ENCODE measurements at places on chromosomes 3 and 15.

DNA sequence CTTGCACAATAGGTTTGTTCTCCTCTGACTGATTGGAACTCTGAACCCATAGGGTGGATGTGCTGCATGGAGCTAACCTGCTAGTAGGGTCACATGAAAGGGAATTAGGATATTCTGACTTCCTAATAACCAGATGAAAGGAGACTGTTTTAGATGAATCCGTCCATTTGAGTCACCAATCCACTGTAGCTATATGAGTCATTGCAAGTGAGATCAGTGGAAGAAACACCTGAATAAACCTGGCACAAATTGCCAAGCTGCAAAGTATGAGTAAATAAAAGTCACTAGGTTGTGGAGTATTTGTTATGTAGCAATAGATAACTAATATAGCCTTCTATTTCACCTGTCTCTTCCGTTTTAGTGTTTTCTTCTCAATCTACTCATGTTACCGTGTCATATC is 584.4 kb downstream of the PDCD6IP start:
- DNase-seq = no peak

DNA sequence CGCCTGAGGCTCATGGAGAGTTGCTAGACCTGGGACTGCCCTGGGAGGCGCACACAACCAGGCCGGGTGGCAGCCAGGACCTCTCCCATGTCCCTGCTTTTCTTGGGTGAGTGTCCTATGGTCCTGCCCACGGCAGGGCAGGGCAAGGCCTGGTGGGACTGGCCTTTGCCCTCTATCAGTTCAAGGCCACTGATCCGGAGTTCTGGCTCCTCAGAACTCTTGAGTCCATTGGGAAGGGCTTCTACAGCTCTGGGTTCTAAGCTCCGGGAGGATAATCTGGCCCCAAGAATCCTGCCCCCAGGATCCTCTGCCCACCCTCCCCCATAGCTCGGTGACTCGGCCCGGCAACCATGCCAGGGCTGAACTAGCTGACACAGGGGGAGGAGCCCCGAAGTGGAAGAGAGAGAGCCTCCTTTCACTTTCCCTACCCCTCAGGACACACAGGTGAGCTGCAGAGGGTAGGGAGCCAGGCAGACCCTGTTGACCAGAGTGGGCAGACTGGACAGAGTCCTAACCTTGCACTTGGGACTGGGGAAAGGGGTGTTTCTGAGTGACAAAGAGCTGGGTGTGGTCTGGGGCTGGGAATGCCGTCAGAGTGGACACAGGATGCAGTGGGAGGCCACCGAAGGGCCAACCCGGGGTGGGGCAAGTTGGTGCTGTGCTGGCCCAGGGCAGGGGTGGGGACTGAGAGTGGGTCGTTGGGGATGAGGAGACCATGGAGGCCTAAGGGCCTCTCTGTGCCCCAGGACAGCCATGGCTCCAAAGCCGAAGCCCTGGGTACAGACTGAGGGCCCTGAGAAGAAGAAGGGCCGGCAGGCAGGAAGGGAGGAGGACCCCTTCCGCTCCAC is 664 bp downstream of the PARP3 start:
- DNase-seq = peak; percentile 24

GRCh38 chr15:64915518-64916227 is 4.0 kb downstream of the ANKDD1A start:
- DNase-seq = no peak

DNA sequence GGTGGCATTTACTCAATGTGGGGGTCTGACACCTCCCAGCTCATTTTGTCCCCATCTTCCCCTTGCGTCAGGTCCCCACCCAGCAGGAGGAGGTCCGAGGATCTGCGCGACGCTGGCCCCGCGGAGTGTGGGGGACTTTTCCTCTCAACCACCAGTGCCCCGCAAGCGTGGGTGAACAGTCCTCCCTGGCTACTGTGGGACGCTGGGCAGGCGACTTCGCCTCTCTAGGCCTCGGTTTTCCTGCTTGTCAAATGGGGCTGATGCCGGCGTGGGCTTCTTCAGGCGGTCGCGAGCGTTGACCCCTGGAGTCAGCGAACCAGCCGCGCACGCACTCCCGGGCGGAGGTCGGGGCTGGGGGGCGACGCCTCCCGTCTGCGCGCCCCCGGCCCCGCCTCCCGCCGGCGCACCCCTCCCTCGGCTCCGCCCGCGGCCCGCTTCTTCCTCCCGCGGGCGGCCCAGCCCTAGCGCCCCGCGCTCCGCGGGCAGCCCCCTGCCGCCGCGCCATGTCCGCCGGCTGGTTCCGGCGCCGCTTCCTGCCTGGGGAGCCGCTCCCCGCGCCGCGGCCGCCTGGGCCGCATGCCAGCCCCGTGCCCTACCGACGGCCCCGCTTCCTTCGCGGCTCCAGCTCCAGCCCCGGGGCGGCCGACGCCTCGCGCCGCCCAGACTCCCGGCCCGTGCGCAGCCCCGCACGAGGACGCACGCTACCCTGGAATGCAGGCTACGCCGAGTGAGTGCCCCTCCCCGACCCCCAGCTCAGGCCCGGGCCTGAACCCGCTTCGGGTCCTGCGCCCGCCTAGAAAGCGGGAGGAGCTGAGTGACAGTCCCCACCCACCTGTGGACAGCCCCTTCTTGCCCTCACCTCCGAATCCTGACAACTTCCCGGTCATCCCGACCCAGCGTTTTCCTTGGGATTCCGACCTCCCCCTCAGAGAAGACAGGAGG is at the start of gene PPM1M:
PPM1M (plus strand) TSS at position 438 of the 942 bp plus-strand sequence; CDS start at position 504, 66 bp downstream.
- DNase-seq = no peak

DNA sequence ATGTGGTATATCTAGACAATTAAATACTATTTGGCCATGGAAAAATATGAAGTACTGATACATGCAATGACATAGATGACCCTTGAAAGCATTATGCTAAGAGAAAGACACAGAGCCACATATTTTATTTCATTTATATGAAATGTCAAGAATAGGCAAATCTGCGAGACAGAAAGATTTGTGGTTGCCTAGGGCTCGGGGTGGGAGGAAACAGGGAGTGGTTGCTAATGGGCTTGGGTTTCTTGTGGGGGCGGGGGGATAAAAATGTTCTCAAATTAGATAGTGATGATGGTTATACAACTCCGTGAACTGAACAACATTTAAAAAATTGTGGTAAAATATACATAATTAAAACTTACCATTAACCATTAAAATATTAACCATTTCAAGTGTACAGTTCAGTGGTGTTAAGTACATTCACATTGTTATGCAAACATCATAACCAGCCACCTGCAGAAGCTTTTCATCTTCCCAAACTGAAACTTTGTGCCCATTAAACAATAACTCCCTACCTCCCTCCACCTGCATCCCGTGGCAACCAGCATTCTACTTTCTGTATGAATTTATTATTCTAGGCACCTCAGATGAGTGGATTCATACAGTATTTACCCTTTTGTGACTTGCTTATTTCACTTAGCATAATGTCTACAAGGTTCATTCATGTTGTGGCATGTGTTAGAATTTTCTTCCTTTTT is 24.3 kb upstream of the ANP32A start:
- no peak for DNase-seq

DNA sequence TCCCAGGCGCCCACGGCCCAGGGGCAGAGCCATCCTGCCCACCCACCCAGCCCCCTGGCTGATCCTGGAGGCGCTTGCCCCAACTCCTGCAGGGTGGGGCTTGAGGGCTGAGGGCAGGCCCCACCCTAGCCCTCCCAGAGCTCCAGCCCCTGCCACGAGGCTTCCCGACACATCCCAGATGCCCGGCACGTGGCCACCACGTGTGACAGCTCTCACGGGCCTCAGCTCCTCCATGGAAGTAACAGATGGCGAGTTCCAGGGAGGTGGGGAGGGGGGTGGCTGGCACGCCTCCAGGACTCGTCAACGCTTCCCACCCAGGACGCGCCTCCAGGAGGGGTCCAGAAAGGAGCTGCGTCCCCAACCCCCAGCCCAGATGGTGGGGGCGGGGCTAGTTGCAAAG is 29.1 kb downstream of the PLXND1 start:
- no peak for DNase-seq

GRCh38 chr15:92672102-92672501 is 16.5 kb upstream of the FAM174B start:
- no peak for DNase-seq

GRCh38 chr3:47288966-47289910 is 6.5 kb downstream of the KLHL18 start:
- no peak for DNase-seq

DNA sequence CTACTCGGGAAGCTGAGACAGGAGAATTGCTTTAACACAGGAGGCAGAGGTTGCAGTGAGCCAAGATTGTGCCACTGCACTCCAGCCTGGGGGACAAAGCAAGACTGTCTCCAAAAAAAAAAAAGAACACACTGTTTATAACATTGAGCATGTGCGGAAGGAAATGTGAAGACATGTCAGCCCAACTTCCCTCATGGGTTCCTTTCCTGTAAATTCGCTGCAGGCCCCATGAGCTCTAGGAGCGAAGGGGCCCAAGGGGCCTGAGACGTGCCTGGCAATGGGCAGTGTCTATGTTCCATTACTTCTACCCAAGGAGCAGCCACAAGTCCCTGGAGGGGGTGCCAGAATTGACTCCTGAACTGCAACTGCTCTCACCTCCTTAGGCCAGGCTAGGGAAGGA is 3.2 kb downstream of the PFKFB4 start:
- no peak for DNase-seq

DNA sequence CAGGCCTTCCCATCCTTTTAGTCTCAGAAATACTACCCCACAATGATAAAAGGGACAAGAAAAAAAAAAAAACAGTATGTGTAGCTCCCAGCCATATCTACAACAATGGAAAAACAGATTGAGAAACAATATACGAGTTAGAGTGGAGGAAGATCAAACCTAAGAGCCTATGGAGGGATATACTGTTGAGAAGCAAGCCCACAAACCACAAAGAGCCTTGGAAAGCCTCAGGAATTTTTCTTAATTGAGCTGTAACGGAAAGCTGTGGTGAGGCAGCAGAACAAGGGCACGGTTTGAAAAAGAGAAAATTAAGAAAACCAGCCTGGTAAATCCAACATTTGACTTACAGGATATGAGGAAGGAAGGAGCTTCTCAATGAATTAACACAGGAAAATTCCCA is 21.4 kb downstream of the KPNA1 start:
- no peak for DNase-seq

- DNase-seq = no peak
Observed at GRCh38 chr15:46343196-46343935, 708.5 kb downstream of the SQOR start.
